ENCODE measurements at places on chromosomes 13 and 19. TPM values are rescaled to one million over a fixed set of nuclear protein-coding genes. Genes with fewer than 3 reads are reported as not detected.

The TPTE2 gene
- total RNA-seq: 0.30 TPM

The PSG2 gene
- not detected for total RNA-seq

The SOX1 gene
- not detected for total RNA-seq

The GPR183 gene
- total RNA-seq: 46.2 TPM

The ACP5 gene
- 21.3 TPM for total RNA-seq

DNA sequence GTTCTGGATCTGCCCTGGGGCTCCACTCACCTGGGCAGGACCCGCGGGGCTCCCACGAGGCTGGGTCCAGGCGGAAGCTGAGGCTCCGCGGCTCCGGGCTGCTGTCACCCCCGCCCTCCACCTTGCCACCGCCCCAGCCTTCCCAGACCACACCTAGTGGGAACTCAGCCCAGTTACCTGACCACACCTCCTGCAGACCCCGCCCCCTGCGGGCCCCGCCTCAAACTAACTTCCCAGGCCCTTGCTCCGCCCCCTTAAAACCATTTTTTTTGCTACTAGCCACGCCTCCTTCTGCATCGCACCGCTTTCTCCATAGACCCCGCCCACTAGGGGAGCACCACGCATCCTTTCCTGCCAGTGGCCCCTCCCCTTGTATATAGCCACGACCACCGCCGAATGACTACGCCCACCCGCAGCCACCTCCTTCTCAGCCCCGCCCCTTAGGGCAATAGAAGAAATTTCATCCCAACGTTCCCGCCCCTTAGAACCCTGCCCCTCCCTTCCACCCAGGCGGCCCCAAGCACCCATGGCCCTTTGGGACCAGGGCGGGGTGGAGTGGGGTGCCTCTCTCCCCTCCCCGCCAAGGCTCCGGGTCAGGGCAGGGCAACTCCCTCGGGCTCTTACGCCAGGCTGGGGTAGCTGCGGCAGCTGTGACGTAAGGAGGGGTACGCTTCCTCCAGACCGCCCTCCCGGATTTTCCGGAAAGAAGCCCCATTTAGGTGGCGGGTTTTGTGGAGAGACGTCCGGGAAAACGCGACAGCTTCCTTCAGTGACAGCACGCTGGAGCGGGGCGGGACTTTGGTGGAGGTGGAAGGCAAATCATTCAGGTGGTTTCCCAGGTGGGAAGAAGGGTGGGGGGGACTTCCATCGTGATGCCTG is at the start of gene SH2D3A:
Gene SH2D3A (minus strand): TSS at position 79 of the 879 bp plus-strand sequence. CDS start 3,687 bp downstream, outside the sequence.
- H3K4me3 ChIP-seq: peak within 1 kb of the TSS; percentile 88
- DNase-seq: peak; percentile 96
- peaks cover 53% of the 10 kb centered on the region for H3K4me1 ChIP-seq

- H3K36me3 ChIP-seq: no peaks in the 10 kb centered on the region
- H3K4me3 ChIP-seq: no peak overlapping the region
- H3K4me1 ChIP-seq: peaks cover 28% of the 10 kb centered on the region
- no peak overlapping the region for H3K27ac ChIP-seq
- peak; percentile 28 for DNase-seq
These were observed 4.9 kb downstream of the ZAR1L start for GRCh38 chr13:32310134-32310706.

GRCh38 chr13:27133889-27134288 is 37.7 kb downstream of the USP12 start:
- H3K36me3 ChIP-seq: peaks cover 21% of the 10 kb centered on the region
- H3K27me3 ChIP-seq: no peaks in the 10 kb centered on the region
- no peak for DNase-seq
- H3K4me1 ChIP-seq: peaks cover 63% of the 10 kb centered on the region
- H3K4me3 ChIP-seq: no peak overlapping the region
- H3K27ac ChIP-seq: no peak overlapping the region

DNA sequence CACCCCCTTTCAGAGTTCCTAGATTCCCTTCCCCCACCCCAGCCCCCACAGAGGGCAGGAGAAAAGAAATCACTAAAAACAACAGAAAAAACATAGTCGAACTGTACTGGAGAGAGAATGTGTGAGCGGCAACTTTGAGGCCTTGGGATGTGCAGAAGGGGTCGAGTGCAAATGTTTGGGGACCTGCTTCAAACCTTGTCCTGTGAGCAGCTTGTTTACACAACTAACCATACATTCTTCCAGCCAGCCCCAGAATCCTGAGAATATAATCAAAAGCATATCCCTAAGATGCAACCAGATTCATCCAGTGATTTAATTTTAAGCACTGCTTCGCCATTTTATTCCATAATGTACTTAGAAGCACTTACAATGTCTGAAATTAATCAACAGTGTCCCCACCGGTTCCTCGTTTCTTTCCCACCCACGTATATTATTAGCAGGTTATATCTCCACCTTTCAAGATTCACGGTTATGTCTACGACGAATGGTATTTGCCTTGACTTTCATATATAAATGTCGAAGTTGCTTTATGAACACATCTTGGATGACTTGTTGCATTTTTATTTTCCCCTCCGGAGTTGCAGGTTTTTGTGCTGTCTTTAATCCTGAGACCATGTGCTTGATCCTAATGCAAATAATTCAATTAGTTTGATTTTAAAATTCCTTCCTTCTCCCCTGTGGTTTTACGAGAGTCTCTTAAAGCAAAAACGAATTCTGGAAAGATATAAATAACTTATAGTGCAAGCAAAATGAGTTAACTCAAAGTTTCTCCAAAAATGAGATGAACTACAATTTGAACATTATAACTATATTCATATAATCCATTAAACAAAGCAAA is 107.6 kb downstream of the ZIC5 start:
- peaks cover 29% of the 10 kb centered on the region for H3K27me3 ChIP-seq
- no peak overlapping the region for H3K27ac ChIP-seq
- no peak overlapping the region for H3K4me3 ChIP-seq
- H3K36me3 ChIP-seq: no peaks in the 10 kb centered on the region
- H3K4me1 ChIP-seq: peaks cover 11% of the 10 kb centered on the region

DNA sequence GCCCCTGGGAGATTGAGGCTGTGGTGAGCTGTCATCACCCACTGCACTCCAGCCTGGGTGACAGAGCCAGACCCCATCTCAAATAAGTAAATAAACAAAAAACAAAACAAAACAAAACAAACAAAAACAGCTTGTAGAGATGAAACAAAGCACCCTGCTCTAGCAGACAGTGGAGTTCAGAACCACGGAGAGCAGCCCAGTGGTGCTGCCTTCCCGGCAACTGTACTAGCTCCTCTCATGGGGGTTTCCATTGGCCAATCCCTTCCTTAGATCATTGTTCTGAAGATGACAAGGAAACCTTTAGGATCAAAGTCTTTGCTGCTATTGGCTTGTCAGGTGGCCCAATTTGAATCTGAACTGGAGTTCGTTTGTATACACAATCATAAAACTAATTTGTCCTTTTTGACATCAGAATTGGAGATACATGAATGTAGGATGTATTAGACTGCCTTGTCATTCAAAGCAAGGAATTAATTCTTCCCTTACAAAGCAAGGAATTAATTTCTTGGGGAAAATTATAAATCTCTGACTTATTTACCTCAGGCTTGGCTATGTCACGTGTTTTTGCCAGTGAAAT is 19.7 kb upstream of the SYCN start:
- H3K27me3 ChIP-seq: peaks cover 31% of the 10 kb centered on the region
- H3K4me3 ChIP-seq: no peak overlapping the region
- no peaks in the 10 kb centered on the region for H3K36me3 ChIP-seq
- peak; percentile 36 for DNase-seq
- no peaks in the 10 kb centered on the region for H3K4me1 ChIP-seq

DNA sequence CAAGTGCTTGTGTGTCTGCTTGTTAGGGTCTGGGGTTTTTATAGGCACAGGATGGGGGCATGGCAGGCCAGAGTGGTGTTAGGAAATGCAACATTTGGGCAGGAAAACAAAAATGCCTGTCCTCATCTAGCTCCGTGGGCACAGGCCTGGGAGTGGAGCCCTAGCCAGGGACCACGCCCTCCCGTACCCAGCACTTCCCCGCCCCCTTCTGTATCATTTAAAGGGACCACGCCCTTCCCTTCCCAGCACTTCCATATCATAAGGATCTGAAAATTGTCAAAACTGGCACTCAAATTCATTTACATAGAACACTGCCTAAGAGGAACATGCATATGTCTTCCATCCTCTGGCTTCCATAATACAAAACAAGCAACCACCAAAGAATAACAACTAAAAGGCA is 185.8 kb downstream of the B3GLCT start:
- no peak for DNase-seq
- peaks cover 2% of the 10 kb centered on the region for H3K27me3 ChIP-seq
- H3K4me1 ChIP-seq: no peaks in the 10 kb centered on the region
- H3K27ac ChIP-seq: no peak overlapping the region
- H3K4me3 ChIP-seq: no peak overlapping the region
- no peaks in the 10 kb centered on the region for H3K36me3 ChIP-seq

- no peak overlapping the region for H3K27ac ChIP-seq
- H3K4me1 ChIP-seq: no peaks in the 10 kb centered on the region
- no peak overlapping the region for H3K4me3 ChIP-seq
- H3K36me3 ChIP-seq: no peaks in the 10 kb centered on the region
These were observed 22.9 kb upstream of the ZNF507 start for GRCh38 chr19:32322541-32322940.

DNA sequence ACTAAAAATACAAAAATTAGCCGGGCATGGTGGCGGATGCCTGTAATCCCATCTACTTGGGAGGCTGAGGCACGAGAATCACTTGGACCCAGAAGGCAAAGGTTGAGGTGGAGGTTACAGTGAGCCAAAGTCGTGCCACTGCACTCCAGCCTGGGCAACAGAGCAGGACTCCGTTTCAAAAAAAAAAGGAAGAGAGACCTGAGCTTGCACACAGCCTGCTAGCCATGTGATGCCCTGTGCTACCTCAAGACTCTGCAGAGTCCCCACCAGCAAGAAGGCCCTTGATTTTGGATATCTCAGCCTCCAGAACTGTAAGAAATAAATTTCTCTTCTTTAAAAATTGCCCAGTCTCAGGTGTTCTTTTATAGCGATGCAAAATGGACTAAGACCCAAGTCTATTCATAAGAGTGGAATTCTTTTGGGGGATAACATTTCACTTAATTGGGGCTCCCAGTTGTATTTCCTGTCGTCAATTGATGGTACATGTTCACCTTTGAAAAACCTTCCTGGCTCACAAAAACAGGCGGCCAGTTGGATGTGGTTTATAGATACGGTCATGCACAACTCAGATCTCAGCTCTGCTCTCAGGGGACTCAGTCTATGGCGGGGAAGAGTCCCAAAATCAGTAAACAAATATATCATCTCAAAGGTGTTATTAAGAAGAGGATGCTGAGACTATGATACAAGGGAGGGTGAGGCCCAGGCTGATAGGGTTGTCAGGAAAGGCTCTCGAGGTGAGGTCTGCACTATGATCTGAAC is 2.4 kb upstream of the CHERP start:
- H3K27ac ChIP-seq: peak overlapping the region; percentile 63
- H3K36me3 ChIP-seq: peaks cover 29% of the 10 kb centered on the region
- DNase-seq: no peak
- peak overlapping the region; percentile 38 for H3K4me3 ChIP-seq

GRCh38 chr19:45677351-45678230 is 9.6 kb downstream of the GIPR start:
- H3K36me3 ChIP-seq: no peaks in the 10 kb centered on the region
- peak overlapping the region; percentile 68 for H3K4me3 ChIP-seq
- peaks cover 25% of the 10 kb centered on the region for H3K4me1 ChIP-seq
- peak; percentile 86 for DNase-seq
- peaks cover 11% of the 10 kb centered on the region for H3K27me3 ChIP-seq

DNA sequence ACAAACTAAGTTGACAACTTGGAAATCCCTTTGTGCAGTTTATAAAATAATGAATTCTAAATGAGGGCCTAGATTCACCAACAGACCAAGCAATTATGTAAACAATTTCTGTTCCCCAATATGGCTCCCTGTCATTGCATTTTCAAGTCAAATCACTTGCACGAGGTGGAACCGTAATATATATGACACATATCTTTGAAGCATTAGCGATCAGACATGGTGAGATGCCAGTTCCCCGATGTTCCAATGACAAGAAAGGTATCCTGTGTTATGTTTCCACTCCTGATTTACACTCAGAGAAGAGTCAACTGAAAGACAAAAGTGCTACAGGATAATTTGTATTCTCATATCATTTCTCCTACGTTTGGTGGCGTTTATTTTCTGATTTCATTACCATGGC is 108.5 kb upstream of the TDRD3 start:
- H3K36me3 ChIP-seq: no peaks in the 10 kb centered on the region
- H3K4me1 ChIP-seq: peaks cover 6% of the 10 kb centered on the region
- peaks cover 2% of the 10 kb centered on the region for H3K27me3 ChIP-seq
- no peak overlapping the region for H3K4me3 ChIP-seq
- H3K27ac ChIP-seq: no peak overlapping the region

GRCh38 chr13:49098198-49098597 is 121.9 kb upstream of the MLNR start:
- H3K27ac ChIP-seq: no peak overlapping the region
- no peak overlapping the region for H3K4me3 ChIP-seq
- no peaks in the 10 kb centered on the region for H3K36me3 ChIP-seq
- DNase-seq: no peak
- no peaks in the 10 kb centered on the region for H3K27me3 ChIP-seq

DNA sequence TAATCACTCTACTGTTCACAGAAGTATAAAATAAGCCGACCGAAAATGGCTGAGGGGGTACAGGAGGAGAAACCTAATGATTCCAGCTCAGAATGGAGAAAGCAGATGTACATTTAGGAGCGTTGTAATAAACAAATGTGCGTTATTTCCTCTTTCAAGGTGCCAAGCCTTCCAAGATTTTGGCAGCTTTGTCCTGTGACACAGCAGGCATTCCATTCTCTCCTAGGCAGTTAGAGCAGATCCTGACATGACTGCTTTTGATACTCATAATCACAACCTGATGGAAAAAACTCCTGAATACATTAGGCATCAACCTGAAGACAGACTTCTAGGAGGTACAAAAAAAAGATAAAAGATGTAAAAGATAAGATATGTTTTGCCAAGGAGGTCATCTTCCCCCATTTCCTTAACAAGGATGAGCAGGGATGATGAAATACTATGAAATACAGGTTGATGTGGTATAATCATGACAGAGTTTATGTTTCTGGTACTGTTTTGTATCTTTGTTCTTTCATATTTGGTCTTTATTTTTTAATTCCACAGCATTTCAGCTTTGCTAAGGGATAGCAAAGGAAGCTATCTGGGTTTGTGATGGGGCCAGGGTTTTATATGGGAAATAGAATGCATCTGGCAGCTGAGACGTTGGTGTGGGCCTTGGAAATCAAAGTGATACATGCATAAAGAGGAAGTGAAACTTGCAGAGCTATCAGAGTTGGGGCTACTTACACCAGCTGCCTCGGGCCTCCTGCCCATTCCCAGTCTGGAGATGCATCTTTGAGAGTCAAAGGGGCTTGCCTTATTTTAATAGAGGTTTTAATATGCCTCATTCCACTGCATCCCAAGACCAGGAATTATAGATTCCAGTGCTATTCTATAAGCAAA is 222.5 kb downstream of the OXGR1 start:
- no peaks in the 10 kb centered on the region for H3K36me3 ChIP-seq
- no peak overlapping the region for H3K27ac ChIP-seq
- DNase-seq: no peak
- H3K27me3 ChIP-seq: no peaks in the 10 kb centered on the region

GRCh38 chr13:108225440-108225839 is 7.2 kb downstream of the ABHD13 start:
- H3K27me3 ChIP-seq: no peaks in the 10 kb centered on the region
- peaks cover 28% of the 10 kb centered on the region for H3K4me1 ChIP-seq
- peaks cover 11% of the 10 kb centered on the region for H3K36me3 ChIP-seq
- no peak overlapping the region for H3K4me3 ChIP-seq

- DNase-seq: no peak
- H3K36me3 ChIP-seq: no peaks in the 10 kb centered on the region
- no peaks in the 10 kb centered on the region for H3K4me1 ChIP-seq
- no peak overlapping the region for H3K27ac ChIP-seq
These were observed 7.9 kb upstream of the RNASEH2B start for GRCh38 chr13:50901701-50902100.

Data from activated CD4-positive, alpha-beta memory T cell treated with anti-CD3 and anti-CD28 coated beads, Interleukin-2, amount 10 ng/mL, durations not matched to agents 7 days and 5 days (primary cell).